HuH-7.5 (cell line): ENCODE measurements at places on chromosomes 1 and 21.

DNA sequence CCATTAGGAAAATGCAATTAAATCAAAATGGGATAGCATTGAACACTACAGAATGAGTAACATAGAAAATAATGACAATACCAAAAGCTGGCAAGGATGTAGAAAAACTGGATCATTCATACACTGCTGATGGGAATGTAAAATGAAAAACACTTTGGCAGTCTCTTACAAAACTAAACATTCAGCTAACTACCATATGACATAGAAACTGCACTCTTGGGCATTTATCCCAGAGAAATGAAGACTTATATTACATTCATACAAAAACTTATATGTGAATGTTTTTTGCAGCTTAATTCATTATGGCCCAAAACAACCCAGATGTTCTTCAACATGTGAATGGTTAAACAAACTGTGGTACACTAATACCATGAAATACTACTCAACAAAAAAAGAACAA, 66.4 kb downstream of the ANKRD13C start:
- DNase-seq, result no peak

GRCh38 chr1:16204634-16205333, 7.7 kb downstream of the ARHGEF19 start:
- peak; percentile 59 for DNase-seq

GRCh38 chr1:186195377-186195931, 179.6 kb downstream of the TPR start:
- DNase-seq, result no peak

DNA sequence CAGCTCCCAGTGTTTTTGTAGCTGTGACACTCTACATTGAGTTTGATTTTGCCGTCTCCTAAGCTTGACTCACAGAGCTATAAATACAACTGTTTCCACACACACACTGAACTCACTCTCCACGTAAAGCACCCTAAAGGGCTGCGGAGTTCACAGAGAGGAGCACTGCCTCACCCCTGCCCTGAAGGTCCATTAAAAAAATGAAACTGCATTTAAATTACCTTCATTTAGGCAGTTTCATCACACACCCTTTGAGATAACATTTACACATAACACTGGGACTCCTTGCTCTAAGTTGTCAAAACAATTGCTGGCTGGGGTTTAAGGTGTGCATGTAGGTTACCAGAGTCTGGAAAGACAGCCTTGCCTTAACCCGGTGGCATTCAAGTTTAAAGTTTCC, 137.1 kb upstream of the MAGI3 start:
- no peak for DNase-seq

- peak; percentile 11 for DNase-seq
These were observed 43.4 kb downstream of the NMNAT2 start for GRCh38 chr1:183374825-183375224.

DNA sequence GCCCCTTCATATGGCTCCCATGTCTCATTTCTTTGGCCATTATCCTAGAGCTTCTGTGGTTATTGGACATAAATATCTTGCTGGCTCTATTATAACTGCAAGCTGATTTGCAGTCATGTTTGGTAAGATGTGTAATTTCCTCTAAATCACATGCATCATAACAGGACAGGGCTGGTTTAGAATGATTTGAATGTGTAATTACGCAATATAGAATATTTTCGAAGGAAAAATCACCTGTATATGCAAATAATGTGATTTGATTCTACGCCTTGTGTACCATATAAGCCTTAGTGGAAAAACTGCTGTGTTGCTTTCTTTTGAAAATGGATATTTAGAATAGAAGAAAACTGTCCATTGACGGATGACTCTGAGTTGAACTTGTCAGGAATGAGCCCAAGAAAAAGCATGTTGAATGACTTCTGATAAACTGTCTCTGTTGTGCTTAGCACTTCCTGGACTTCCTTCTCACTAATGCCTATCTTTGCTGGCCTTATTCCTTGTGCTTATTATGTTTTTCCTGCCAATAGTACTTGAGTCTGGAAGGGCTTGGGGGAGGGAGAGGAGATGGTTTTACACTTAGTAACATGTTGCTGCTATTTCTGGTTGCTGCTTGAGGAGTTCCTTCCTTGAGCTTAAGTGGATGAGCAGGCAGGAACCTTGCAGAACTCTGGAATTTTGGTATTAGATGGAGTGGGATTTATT, 6.5 kb downstream of the CACHD1 start:
- no peak for DNase-seq

- DNase-seq, result no peak
These were observed 10.1 kb downstream of the TMEM63A start for GRCh38 chr1:225872075-225872430.

GRCh38 chr1:206892351-206892984, 4.8 kb upstream of the IL24 start:
- DNase-seq, result no peak

DNA sequence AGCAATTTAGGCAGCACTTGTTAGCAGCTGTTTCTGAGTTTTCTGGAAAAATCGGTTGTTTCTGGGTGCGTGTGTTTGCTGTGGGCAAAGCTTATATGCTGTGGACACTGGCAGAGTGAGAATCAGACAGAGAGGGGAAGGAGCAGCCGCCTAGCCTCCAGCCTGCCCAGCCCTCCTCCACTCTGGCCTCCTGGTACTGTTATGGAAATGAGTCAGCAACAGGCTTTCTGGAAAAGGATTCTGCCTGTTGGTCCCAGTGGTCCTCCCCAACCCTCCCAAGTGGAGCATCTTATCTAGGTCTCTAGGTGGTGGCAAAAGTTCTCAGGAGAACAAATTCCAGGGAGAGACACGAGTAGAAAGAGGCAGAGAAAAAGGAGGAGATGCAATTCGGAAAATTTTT, 42.2 kb upstream of the GOLT1A start:
- no peak for DNase-seq

DNA sequence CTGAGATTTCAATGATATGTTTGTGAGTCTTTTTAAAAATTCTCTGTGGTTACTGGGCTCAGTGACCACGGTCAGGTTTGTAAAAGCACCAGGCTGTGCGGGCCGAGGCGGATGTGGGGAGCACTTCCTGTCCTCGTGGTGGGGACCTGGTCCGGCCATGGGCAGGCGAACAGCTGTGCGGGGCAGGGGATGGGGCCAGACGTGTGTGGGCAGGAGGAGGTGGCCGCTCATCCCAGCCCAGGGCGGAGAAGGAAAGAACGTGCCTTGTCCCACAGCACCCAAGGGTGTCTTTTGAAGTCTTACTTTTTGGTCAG, 5.2 kb upstream of the OXCT2 start:
- no peak for DNase-seq

GRCh38 chr1:161817176-161817730, 51.1 kb downstream of the ATF6 start:
- DNase-seq, result no peak

GRCh38 chr1:1567152-1567875, 7.3 kb downstream of the SSU72 start:
- DNase-seq, result no peak

GRCh38 chr21:26972192-26972591, 5.3 kb upstream of the ADAMTS5 start:
- no peak for DNase-seq

GRCh38 chr1:116725798-116726197, 28.4 kb upstream of the CD2 start:
- DNase-seq, result no peak

DNA sequence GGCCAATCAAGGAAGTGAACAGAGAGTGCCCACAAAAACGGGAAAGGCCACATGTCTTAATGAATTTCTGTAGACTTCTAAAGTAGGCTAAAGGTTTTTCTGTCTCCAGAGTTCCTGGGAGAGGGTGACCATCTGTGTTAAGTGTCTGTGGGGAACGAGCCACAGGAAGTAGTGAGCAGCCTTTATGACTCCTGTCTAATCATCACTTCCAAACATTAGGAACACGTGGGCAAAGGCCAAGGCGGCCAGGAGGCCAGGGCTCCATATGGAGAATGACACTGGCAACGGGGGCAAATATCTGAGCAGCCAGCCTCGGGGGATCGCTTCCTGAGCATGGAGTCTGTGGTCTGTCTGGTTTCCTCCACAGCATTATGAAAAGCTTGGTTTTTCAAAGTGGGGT, 7.1 kb downstream of the FAM89A start:
- DNase-seq, result no peak

- DNase-seq, result no peak
These were observed 59.6 kb downstream of the FMN2 start for GRCh38 chr1:240151136-240151735.

DNA sequence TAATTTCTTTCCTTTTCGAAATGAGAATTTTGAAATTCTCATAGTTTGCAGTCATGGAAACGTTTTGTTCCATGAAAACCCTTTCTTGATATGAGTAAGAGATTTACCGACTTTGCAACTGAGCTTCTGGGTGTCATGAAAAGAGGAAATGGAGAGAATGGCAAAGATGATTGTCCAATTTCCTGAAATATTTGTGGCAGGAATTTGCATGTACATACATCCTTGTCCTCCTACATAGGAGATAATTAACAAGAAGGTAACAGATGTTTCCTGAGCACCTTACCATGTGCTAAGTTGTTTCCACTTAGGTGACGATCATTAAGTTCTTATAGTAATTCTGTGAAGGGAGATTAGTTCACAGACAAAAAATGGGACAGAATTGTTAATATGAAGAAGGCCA, 170.7 kb downstream of the NEGR1 start:
- no peak for DNase-seq

GRCh38 chr1:33241866-33242265, 14.4 kb upstream of the ZNF362 start:
- no peak for DNase-seq

- no peak for DNase-seq
These were observed at the start of gene ATP1A2 for GRCh38 chr1:160115545-160116282. ATP1A2 (plus strand) TSS chr1:160115759; CDS start chr1:160115862, 103 bp downstream.

GRCh38 chr1:100869996-100870395, 24.6 kb downstream of the EXTL2 start:
- no peak for DNase-seq

- no peak for DNase-seq
These were observed 24.1 kb downstream of the MRPS6 start for GRCh38 chr21:34097442-34097841.

DNA sequence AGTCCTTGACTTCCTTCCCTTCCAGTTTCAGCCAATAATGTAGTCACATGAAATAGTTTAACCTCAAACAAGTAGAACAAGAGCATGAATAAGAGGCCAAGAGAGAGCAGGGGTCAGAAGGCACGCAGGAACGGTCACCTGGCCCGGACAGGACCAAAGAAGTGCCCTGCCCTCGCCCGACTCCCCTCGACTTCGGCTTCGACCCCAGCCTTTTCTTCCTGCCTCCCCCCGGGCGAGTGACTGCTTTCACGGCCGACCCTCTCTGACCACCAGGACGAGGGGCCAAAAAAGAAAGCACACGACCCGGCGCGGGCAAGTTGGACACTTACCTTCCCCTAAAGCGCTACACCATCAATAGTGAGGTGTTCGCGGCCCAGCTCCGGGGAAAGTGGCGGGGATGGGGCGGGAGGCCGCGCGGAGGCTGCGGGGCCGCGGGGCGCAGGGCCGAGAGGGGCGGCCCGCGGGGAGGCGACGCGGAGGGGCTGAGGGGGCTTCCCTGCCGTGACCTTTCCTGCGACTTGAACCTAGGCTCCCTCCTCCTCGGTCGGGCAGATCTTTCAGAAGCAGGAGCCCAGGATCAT, 519 bp downstream of the RERE start:
- no peak for DNase-seq

DNA sequence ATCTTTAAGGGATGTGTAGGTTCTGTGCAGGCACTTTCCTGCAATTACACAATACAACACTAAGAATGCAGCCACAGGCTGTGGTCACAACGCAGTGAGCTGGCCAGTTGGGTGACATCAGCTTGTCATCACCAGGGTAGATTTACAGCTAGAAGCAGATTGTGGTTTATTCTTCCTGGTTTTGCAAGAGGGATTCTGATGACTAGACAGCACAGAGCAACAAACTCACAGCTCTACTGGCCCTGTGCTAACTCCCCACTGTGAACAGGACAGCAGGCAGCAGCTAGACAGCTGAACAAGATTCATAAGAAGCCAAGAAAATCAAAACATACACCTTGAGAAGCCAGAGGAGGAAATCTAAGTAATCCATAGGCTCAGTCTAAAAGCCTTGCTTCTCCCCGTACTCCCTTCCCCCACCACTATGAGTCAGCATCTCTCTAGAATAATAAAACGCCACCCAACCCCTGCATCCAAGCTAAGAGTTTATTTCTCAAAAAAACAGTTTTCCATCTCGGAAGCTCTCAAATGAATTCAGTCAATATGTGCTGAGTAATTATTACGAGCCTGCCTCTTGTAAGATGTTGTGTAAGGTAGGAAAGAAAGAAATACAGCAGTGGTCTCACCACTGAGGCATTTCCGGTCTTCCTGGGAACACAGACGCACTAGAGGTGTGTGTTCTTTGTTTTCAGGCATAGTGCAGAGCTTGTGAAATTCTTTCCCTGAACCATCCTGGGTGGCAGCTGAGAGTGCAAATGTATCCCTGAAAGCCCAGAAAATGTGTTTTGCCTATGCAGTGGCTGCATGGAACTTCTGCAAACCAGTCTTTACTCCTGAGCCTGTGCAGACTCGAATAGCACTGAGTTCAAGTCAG, 162.8 kb downstream of the NTPCR start:
- DNase-seq, result peak; percentile 41

DNA sequence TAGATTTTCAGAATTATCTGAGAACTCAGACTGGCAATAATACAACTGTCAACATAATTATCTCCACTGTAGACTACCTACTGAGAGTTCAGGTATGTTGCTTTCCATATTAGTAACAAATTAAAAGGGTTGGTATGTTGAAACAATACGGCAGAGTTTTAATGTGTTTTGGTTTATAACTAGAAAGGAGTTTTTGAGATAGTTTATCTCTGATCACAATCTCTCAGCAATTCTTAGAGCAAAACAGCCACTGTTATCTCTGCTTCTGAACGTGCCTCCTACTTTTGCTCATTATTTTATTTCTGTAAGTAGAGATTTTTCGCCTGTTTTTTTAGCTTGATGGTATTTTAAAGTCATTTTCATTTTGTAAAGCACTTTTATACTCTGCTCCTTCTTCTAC, 118.7 kb downstream of the ZP4 start:
- no peak for DNase-seq

DNA sequence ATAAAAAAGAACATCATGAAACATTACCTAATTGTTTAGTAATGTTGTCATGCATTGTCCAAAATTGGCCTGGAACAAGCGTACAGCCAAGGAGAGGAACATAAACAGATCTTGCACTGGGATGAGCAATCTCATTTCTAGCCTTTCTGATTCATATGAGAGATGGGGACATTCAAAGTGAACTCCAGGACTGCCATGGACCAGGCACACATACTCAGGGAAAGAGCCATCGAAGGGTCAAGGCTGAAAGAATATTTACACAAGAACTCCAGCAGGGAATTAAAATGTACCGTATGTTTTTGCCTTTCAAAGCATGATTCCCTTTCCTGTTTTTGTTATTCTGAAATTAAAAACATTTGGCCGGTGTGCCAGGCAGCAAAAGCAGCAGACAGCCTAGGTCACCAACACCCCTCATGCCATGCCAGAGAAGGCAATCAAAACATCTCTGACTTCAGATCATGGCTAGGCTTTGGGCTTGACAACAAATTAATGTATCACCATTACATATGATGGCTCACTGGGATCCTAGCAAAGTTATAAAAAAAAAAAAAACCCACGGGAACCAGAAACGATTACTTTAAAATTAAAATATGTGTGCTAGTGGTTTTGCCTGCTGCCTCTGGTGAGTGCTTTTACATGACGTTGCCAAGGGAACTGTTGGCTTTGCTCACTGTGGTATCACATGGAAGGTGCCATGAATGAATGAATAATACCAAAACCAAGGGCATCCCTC, 159.8 kb downstream of the TGFBR3 start:
- DNase-seq, result no peak

- DNase-seq, result no peak
These were observed 698.0 kb upstream of the RGS18 start for GRCh38 chr1:191460234-191460633.

- DNase-seq, result no peak
These were observed 132.7 kb downstream of the PLPP3 start for GRCh38 chr1:56446531-56447098.
